ENCODE measurements at places on chromosomes 2 and 18. TPM values are rescaled to one million over a fixed set of nuclear protein-coding genes. Genes with fewer than 3 reads are reported as not detected.

Gene EEF1B2
- 1,277 TPM for polyA plus RNA-seq

GRCh38 chr2:129763190-129763846 lies 216.1 kb upstream of the RAB6C start:
- no peak for DNase-seq

Gene CFAP221
- not detected for polyA plus RNA-seq

DNA sequence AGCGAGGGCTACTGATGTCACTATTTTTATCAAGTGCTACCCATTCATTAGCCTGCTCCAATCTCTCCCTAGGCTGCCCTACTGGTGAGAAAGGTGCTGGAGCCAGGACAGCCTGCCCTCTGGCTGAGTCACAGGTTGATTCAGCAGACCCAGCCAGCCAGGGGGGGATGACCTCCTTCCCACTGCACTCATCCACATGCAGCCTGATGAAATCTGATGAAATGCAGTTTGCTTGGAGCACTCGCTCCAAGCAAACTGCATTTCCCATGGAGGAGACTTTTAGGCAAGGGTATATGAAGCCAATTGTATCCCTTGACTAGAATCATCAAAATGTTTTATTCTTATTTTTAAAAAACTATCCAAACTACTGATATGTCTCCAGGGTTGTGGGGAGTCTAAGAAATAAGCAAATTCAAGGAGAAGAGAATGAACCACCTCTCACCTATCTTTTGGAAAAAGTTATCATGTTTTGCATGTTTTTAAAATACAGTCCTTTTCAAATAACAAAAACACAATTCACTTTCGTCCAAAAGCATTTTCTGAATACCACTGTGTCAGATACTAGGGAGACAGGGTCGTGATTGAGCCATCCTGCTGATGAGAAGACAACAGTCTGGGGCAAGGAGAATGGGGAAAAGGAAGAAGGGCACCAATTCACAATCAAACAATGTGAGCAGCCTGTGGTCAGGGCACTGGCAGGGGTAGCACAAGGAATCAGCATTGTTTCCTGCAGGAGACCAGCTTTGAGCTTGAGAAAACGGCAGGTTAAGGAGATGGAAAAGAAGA lies 128.3 kb downstream of the AFF3 start:
- no peak for DNase-seq

Gene NRP2
- 1.0 TPM for polyA plus RNA-seq

- DNase-seq = no peak
Measured at GRCh38 chr2:199312931-199313330, 144.8 kb downstream of the SATB2 start.

DNA sequence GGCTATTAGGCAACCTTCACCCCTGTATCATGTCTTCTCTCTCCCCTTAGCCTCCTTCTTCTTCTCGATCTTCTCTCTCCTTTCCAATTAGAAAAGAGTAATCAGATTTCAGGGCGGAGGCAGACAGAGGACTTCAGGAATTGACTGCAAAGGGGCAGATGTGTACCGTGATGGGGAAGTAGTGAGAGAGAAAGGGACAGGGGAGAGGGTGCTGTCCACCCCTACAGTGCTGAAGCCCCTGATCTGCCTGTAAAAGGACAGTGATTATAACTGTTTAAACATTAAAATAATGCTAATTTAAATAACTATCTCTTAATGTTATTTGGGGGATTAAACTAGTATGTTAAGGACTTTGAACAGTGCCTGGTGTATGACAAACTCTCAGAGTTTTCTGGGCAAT lies 178.5 kb downstream of the ACTR3 start:
- DNase-seq = no peak

DNA sequence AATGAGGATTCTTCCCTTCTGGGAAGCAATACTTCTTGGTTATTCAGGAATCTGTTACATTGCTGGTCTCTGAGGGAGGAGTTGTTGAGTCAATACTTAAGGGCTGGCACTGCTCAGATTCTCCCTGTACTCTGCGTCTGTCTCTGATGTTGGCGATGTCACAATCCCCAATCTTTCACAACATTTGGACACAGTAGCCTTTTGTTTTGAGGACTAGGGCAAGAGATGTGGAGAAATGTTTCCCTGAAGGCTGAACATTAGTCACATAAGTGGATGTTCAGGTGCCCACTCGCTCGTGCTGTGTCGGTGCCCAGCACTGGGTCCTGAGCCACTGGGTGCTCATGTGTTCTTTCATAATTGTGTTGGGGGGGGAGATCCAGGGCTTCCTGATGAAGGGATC lies 55.0 kb downstream of the MAPK4 start:
- no peak for DNase-seq

Gene LAMA1
- not detected for polyA plus RNA-seq

Gene SERPINB10
- polyA plus RNA-seq = not detected

DNA sequence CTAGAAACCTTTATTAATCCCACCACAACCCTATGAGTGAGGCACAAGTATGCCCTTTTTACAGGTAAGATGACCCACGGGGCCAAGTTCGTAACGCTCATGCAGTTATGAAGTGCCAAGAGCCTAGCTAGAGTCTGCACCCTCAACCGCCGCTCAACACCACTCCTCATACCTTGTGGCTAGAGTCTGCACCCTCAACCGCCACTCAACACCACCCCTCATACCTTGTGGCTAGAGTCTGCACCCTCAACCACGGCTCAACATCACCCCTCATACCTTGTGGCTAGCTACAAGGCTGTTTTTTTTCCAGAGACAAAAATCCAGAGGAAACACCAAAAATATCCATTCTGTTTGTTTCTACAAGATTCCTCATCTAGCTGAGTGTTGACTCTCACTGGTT lies 4.6 kb downstream of the TXNL4A start:
- DNase-seq = no peak

Gene COLEC11
- not detected for polyA plus RNA-seq

- no peak for DNase-seq
Measured at GRCh38 chr2:37711308-37711731, 39.9 kb upstream of the CDC42EP3 start.

DNA sequence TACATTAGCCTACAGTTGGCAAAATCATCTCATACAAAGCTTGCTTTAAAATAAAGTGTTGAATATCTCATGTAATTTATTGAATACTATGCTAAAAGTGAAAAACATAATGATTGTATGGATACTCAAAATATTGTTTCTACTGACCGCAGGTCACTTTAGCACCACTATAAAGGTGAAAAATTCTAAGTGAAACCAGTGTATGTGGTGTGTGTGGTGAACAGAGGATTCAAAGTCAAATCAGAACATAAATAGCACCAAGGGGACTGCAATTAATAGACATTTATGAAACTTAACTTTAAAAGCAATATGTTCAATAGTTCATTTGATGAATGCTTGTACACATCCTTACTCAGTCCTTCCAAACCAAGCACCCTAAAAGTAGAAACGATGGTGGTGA lies 145.8 kb downstream of the AKAIN1 start:
- DNase-seq = no peak

GRCh38 chr2:128834207-128834879 lies 515.7 kb upstream of the HS6ST1 start:
- DNase-seq = no peak

- DNase-seq = no peak
Measured at GRCh38 chr18:27609221-27609620, 424.1 kb upstream of the CHST9 start.

- no peak for DNase-seq
Measured at GRCh38 chr2:119464981-119465380, 33.3 kb downstream of the TMEM37 start.

Gene TEX261
- 29.4 TPM for polyA plus RNA-seq

- no peak for DNase-seq
Measured at GRCh38 chr18:79634593-79635426, 44.8 kb upstream of the CTDP1 start.

DNA sequence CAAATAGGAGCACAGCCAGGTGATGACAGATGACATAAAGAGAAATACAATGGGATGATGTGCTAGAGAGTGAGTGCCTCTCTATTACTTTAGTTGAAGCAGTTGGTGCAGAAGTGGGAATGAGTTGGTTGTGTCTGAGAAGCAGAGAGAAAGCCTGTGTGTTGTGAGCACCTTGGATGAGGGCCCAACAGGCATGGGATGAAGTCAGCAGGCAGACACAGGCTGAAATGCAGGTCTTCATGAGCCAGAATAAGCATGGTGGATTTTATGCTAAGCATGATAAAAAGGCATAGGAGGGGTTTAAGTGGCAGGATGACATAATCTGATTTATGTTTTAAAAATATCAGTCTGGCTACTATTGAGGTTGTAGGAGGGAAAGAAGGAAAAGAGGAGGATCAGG lies 71.5 kb downstream of the KLHL14 start:
- DNase-seq = no peak

GRCh38 chr2:231397928-231398294 lies 2.4 kb downstream of the B3GNT7 start:
- no peak for DNase-seq

Gene LBX2
- not detected for polyA plus RNA-seq

Gene CDH19
- polyA plus RNA-seq = not detected

GRCh38 chr2:28565720-28566295 lies 69.9 kb downstream of the PLB1 start:
- no peak for DNase-seq

Gene NCL
- 176 TPM for polyA plus RNA-seq

DNA sequence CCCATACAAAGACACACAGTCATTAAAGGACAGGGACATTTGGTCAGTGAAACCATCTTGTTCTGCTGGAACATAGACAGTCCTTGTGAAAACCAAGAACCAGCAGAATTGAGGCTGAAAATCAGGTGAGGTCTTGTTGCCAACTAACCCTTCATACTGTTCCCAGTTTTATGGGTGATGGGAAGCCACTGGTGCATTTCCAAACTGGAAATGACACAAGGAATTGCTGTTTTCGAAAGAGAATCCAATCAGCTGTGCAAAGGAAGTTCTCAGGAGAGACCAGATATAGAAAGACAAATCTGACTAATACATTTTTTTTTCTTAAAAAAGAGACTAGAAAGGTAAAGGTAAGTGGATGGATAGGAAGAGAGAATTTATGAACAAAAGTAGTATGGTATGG lies 948.2 kb downstream of the TSN start:
- no peak for DNase-seq

DNA sequence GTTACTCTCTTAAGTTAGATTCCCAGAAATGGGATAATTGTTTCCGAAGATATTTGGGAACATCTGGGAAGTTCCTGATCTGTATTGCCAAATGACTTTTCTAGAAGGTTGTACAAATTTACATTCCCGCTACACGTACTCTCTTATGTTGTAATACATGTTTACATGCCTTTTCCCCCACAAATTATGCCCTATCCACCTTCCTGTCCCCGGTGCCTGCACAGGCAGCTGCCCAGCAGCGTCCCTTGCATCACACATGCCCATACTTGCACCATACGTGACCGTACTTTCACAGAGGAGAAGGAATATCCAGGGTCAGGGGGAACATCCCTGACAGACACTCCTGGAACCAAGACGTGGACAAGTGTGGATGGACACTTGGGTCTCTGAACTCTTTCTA lies 24.2 kb upstream of the KLF11 start:
- DNase-seq = no peak

Gene MYO7B
- polyA plus RNA-seq = 9.7 TPM

GRCh38 chr18:22283116-22283395 lies 113.7 kb downstream of the GATA6 start:
- DNase-seq = no peak

GRCh38 chr2:217481577-217481976 lies 521.2 kb downstream of the TNS1 start:
- no peak for DNase-seq

Gene TMEM87B
- polyA plus RNA-seq = 9.3 TPM

GRCh38 chr2:29619689-29620088 lies 301.7 kb downstream of the ALK start:
- DNase-seq = no peak

DNA sequence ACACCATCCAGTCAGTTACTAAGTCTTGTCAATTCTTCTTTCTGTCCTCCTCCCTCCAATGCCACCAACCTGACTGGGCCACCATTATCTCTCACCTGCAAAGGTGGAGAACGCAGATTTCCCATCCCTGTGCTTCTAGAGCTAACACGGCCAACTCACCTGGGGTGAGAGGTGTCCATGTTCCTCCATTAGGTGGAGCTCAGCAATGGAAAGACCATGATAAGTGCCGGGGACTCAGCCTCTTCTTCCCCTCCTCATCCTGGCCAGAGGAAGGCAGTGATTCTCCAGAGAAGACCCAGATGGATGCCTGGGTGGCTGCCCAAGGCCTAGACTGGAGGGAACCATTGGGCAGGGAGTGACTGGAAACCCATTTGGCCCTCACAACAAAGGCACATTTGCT lies 48.1 kb upstream of the SLC1A4 start:
- no peak for DNase-seq

- no peak for DNase-seq
Measured at GRCh38 chr2:111100765-111101162, 19.9 kb upstream of the BCL2L11 start.

GRCh38 chr18:58572181-58572580 lies 56.7 kb downstream of the ALPK2 start:
- DNase-seq = no peak

DNA sequence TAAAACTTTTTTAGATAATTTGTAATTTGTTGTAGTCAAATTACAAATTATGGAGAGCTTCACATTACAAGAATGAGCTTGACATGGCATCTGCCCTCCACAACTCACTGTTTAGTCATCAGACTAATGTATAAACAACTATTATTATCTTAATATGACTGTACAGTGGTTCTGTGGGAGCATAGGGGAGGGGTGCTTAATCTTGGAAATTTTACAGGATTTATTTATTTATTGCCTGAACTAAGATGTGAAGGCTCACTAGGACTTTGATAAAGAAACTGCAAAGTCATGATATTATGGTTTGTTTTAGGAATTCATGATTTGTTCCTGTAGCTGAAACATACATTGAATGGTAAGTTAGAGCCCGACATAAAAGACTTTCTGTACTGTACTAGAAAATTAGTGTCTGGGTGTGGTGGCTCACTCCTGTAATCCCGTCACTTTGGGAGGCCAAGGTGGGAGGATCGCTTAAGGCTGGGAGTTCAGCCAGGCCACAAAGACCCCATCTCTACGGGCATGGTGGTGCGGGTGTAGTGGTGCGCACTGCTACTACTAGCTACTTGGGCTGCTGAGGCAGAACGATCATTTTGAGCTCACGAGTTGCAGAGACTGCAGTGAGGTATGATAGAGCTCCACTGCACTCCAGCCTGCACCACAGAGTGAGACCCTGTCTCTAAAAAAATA lies 2.1 kb downstream of the MARCHF7 start:
- no peak for DNase-seq

DNA sequence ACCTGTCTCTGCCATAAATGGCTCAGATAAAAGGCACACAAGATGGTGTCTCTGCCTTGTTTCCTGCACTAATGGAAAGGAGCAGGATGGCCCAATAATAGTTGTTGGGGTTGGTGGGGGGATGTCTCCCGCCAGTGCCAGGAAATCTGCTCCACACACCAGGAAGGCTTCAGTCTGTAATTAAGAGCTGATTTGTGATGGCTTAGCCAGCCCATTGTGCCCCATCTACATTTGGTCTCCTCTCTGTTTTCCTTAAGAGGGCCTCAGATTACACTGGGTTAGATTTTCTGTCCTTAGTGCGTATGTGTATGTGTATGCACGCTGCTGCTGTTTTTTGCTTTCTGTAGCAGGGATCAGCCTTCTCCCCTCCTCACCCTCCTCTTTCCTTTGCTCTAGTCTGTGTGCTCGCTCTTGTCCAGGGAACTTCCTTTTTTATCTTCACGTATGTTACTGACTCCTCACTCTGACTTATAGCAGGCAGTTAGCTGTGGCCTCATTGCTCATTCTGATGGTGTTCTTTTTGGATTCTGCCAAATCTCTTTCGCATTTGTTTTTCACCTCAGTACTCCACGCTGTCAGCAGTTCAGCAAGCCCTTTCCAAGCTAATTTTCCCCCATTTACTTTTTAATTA lies 33.4 kb upstream of the MGAT5 start:
- no peak for DNase-seq

Gene LYG2
- polyA plus RNA-seq = not detected

Gene MERTK
- not detected for polyA plus RNA-seq

Gene SCN2A
- polyA plus RNA-seq = 0.09 TPM

GRCh38 chr18:23194155-23194996 lies 59.1 kb downstream of the CABLES1 start:
- no peak for DNase-seq

Gene ZNF519
- polyA plus RNA-seq = 8.2 TPM
